ENCODE measurements at places on chromosomes 13 and 19.
A peak's percentile ranks its signal among the peaks of the same experiment; 100 is the strongest.

DNA sequence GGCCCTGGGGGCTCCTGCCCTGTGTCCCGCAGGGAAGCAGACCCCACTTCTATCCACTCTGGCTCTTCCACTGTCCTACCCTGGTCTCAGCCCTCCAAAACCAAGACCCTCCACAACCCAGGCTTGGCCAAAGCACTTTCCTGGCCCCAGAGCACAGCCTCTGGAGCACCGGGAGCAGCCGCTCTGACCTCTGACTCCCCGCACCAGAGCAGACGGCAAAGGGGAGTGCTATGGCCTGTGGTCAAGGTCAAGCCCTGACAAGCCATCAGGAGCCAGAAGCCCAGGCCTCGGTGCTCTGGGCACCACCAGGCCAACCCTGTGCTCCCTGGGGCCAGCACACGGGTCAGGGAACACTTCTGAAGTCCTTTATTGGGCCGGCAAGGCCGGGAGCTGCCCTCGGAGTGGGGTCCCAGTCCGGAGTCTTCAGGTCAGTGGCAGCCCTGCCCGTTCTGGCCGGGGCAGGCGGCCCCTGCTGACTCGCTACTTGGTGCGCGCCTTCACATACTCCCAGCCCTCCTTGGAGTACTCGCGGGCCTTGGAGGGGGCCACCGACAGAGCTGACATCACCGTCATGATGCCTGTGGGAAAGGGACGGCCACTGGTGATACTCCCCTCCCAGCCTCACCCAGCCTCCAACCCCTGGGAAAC lies 2.1 kb downstream of the MICOS13 start:
- no peak for DNase-seq

GRCh38 chr13:45700971-45701900 lies 884 bp upstream of the CBY2 start:
- DNase-seq: peak; percentile 36

- peak; percentile 89 for DNase-seq
Observed at GRCh38 chr19:10812902-10813404, 23.1 kb downstream of the TMED1 start.

DNA sequence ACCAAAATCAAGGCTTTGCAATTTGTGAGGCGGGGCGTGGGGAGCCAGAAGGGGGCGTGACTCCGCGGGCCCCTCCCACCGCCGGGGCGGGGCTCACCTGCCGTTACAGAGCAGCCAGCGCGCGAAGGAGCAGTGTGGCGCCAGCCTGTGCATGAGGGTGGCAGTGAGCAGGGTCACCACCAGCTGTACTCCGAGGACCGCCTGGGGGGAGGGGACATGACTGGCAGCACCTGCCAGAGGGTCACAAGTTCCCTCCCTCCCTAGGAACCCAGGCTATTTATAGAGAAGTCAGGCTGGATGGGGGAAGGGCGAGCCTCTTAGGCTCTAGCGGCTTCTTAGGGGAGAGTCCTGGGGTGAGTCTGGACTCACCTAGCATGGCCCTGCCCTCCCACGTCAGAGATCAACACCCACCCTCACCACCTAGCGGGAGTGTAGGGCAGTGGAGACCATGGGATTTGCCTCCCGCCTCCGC lies 3.6 kb downstream of the TMEM161A start:
- DNase-seq: no peak

GRCh38 chr13:21297447-21297846 lies 121.0 kb downstream of the MRPL57 start:
- DNase-seq: peak; percentile 26

DNA sequence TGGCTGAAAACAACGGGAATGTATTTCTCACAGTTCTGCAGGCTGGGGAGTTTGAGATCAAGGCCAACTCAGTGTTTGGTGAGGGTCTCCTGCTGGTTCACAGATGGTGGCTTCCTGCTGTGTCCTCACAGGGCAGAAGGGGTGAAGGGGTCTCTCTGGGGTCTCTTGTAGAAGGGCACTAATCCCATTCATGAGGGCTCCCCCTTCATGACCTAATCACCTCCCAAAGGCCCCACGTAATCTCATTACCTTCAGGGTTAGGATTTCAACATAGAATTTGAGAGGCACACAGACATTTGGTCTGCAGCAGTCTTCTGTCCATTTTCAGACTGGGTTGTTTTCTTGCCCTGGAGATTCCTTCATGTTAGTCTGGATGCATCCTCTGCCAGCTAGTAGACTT lies 11.6 kb downstream of the ZNF444 start:
- no peak for DNase-seq

GRCh38 chr19:1129535-1129934 lies 25.7 kb downstream of the GPX4 start:
- DNase-seq: no peak

DNA sequence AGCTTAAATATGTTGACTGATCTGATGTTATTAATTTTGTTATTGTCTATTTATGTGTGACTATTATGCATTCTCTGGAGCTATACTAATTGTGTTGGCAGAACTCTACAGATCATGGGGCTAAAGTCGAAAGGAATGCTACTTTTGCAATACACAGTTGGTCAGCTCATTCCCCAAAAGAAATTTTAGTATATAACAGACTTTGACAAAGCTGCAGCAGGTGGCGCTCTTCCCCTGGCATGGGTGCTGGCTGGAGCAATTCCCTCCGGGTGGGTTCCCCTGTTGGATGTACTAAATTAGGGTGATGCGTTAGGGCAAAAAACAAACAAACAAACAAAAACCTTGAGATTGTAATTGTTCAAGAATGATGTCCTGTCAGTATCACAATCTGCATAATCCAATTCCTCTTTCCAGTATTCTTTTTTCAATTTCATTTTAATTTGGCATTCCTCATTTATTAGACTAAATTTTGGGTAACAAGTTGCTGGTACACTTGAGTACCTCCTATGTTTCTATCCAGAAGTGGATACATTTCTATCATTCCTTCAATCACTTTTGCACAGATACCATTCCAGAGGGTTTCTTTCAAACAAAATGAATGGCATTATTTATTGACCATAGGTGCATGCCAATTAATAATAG lies 322.8 kb upstream of the EDNRB start:
- DNase-seq: peak; percentile 52

GRCh38 chr19:3239367-3239766 lies 14.9 kb downstream of the CELF5 start:
- DNase-seq: no peak

DNA sequence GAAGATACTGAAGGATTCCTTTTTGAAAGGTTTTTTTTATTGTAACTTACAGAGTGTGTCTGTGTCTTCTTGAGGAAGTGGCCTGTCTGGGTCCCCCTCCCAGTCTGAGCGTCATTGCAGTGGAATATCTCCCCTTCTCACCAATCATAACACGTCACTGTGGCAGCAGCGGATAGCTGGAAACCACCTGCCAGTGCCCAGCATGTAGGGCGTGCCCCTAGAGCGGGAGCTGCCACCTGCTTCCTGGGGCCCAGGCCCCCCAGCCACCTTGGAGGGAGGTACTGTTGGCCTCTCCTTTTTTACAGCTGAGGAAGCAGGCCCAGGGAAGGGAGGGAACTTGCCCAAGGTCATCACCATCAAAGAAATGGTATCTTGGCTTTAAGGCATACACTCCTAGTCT lies 4.6 kb upstream of the DNM2 start:
- no peak for DNase-seq

GRCh38 chr13:41976476-41976875 lies 15.6 kb upstream of the VWA8 start:
- no peak for DNase-seq

DNA sequence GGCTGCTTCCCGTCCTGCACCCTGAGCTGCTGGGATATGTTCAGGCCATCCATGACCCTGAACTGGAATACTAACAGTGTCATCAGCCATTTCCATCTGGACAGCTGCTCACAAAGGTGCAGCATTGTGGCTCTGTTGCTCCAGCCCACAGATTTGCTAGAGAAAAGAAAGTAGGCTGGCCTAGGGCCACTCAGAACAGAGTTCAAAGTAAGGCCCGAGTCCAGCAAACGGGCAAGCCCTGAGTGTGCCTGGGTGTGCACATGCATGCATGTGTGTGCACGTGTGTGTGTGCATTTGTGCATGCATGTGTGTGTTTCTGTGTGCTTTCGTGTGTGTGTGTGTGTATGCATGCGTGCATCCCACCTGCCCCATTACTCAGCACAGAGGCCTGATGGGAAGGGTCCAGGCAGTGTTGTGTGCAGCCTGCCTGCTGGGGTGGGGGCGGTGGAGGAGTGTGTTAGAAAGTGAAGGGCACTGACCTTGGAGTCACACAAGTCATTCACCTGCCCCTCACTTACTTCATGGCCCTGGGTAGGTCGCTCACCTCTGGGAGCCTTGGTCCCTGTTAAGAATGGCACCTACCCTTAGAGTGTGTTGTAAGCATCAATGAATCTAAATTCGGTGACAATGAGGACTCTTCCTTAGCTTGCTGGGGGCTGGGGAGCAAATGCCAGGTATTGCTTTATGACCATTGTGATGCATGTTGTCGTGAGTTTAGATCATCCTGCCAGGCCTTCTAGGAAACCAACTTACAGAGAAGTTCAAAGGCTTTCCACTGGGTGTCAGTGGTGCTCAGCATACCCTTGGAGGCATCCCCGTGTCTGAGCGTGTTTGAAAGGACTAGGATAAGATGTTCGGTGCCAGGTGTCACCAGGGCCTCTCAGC lies 53.2 kb downstream of the GPR12 start:
- DNase-seq: peak; percentile 31

DNA sequence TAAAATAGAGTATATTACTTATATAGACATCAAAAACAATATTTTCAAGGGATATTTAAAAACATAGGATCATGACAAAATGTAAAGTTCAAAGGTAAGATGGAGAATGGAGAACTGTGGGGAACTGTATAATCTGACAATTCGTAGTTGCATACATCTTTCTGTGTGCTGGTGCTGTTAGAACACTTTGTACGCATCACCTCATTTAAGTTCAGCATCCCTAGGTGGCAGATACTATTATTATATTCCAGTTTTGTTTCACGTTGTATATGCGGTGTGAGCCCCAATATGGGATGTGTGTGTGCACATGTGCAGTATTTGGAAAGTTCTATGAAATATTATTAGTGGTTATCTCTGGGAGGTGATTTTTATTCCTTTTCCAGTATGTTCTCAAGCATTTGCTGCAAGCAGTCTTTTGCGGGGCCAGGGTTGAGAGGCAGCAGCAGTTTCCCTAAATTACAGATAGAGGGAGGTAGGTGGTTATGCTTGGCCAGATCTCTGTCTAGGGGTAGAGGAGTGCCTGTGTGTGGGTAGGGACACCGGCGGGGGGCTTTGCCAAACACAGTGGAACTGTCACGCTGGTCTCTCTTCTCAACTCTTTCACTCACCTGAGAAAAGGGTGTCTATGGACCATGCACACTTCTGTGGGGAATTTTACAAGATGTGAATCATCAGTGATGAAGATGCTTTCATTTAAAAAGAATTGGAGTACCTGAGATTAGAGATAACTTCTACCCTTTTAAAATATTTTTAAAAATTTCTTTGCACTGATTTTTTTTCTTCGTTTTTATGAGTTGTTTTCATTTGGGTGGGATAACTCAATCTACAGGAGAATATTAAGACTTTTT lies 55.6 kb upstream of the ALOX5AP start:
- DNase-seq: peak; percentile 38

DNA sequence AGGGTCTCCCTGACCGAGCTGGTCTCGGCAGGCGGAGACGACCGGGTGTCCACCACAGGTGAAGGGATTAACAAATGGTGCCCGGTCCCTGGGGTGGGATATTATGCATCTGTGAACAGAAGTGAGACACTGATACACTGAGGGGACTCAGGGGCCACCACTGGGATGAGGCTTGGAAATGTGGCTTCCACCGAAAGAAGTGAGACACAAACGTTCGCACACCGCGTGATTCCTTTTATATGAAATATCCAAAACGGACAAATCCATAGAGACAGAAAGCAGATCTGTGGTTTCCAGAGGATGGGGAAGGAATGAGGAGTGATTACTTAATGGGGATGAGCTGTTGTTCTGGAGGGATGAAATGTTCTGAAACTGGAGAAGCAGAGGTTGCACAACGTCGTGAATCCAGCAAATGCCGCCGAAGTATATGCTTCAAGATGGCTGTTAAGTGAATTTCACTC lies 47.5 kb downstream of the C13orf46 start:
- DNase-seq: no peak

DNA sequence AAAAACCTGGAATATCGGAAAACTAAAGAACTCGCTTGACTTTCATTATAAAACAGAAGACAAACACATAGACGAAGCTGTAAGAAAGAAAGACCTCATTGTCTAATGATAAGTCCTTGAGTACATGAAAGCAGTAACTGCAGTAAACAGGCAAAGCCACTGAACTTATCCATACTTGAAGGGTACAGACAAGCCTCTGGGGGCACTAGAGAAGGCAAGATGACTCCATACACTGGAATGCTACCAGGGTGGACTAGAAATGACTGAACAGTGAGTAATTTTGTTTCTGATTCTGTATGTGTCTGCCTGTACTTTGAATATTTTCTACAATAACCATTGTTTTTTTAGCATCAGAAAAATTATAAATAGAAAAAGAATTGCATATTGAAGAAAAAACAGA lies 507.9 kb downstream of the UQCRFS1 start:
- DNase-seq: no peak

- DNase-seq: no peak
Observed at GRCh38 chr13:57862879-57863278, 231.3 kb downstream of the PCDH17 start.

DNA sequence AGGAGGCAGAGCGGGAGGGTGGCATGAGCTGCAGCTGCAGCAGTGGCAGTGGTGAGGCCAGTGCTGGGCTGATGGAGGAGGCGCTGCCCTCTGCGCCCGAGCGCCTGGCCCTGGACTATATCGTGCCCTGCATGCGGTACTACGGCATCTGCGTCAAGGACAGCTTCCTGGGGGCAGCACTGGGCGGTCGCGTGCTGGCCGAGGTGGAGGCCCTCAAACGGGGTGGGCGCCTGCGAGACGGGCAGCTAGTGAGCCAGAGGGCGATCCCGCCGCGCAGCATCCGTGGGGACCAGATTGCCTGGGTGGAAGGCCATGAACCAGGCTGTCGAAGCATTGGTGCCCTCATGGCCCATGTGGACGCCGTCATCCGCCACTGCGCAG lies 2.0 kb downstream of the EGLN2 start:
- no peak for DNase-seq

DNA sequence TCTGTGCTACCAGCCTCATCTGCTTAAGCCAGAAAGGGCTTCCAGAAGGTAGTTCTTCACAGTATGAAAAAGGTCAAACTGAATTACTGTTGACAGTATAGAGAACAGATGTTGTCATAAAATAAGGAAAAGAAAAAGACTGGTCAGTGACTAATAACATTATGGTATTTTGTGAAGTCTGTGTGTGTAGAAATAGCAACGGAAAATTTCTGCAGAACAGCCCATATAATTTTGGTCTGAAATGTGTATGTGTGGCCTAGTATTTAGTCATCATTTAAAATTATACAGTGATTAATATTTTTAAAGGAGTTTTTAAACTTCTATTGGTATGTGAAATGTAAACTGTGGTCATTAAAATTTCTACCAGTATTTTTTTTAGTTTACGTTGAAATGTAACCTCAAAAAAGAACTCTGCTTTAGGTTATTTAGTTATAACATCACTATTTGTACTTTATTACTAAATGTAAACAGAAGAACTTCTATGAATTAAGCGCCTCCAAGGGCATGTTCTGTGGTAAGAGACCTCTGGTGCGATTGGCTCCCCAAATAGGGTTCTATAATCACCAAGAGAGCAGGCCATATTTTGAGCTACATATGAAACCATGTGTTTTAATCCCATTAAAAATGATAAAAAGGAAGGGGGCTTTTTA lies 3.3 kb upstream of the GPR183 start:
- peak; percentile 93 for DNase-seq

All from suppressor macrophage treated with lipopolysaccharide for 4 hours (primary cell).